ENCODE measurements at places on chromosomes 4 and X.

DNA sequence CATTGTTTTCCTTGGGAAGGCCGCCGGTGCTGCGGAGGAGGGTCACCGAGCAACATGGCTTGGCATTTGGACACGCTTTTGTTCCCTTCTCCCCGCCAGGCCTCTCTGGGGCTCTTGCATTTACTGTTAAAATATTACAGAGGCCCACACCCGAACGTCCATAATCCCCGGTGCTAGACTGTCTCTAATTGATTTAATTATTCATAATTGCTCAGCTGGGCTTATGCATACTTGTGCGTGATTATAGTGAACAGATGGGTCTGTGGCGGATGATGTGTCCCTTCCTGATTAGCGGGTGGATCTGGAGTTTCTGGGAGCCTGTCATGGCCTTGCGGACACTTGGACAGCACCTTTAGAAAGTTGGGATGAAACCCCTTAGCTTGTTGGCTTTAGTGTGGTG is 100.2 kb upstream of the MSX1 start:
- no peak for DNase-seq

DNA sequence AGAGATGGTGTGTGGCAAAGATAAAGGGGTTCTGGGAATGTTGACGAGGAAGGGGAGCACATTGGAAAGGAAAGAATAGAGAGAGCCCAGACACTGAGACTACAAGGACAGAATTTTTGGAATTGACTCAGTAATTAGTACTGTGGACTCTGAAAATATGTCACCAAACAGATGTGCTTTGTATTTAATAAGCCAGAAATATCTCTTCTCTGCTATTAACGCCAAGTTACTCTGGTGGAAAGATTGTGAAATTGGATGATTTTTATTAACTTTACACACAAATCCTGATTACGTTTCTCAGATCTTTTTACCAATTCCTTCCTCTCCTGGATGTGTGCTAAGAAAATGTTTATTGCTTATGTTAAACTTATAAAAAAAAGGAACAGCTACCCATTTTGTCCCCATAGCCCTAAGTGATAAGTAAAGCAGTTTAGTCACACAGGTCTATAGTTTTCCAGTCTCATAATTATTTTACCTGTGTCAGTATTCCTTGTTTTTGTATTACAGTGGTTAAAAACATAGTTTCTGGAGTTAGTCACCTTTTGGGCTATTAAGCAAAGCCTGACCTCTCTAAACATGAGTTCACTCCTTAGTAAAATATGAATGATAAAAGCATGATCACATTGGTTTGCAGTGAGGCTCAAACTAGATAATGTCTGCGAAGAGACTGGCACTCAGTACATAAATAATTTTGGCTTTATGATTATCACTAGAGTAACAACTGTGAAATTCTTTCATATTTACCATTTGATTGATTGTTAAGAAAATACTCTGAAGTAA is 1068.3 kb downstream of the STIM2 start:
- DNase-seq: no peak

DNA sequence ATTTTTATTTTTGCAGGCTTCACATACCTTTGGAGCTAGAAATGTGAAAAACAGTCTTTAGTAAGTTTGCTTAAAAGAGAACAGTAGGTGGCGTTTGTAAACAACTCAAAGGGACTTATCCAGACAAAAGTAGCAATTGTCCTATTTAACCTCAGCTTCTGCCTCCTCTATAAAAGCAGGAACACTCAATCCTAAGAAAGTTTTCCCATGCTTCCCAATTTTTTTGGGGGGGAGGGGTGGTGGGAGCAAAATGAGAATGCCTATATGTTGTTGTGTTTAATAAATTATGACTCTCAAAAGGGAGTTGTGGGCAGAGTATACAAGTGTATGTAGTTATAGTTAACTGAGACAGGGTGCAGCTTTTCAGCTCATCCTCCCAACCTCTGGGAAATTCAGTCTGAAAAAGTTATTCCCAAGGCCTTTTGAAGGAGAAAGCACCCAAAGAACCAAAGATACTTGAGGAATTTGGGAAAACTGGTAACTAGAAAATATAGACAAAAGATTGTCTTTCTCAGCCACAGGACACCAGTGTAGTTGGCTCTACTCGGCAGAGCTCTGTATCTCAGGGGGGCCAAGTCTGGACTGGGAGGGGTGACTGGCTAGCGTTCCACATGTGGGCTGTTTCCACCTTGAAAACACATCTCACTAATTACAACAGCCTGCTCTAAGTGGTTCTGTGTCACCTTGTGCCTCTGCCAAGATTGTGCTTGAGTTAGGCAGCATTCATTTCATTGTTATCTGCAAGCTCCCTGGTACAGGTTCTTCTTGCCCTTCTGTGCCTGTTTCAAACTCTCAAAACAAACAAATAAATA is 2.8 kb downstream of the SFRP2 start:
- DNase-seq: no peak

DNA sequence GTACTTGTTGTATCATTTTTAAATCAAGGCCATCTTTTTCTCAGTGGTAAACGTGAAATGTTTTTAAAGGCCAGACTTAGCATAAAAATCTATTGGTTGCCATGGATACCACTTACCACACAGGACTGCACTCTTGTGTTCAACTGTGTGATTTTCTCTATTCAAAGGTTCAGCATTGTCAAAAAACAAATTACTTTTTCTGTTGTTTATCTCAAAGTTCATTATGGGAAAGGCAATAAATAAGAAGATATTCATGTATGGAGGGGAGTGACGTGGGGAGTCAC is 231.0 kb upstream of the GATB start:
- no peak for DNase-seq

GRCh38 chr4:147693218-147693617 is 9.3 kb upstream of the PRMT9 start:
- DNase-seq: no peak

- no peak for DNase-seq
These were observed 319.6 kb downstream of the PTTG2 start for GRCh38 chr4:38279650-38280322.

- DNase-seq: no peak
These were observed 1006.3 kb upstream of the AGA start for GRCh38 chr4:178448372-178449035.

- DNase-seq: no peak
These were observed 75.5 kb downstream of the GALNT7 start for GRCh38 chr4:173243917-173244658.

DNA sequence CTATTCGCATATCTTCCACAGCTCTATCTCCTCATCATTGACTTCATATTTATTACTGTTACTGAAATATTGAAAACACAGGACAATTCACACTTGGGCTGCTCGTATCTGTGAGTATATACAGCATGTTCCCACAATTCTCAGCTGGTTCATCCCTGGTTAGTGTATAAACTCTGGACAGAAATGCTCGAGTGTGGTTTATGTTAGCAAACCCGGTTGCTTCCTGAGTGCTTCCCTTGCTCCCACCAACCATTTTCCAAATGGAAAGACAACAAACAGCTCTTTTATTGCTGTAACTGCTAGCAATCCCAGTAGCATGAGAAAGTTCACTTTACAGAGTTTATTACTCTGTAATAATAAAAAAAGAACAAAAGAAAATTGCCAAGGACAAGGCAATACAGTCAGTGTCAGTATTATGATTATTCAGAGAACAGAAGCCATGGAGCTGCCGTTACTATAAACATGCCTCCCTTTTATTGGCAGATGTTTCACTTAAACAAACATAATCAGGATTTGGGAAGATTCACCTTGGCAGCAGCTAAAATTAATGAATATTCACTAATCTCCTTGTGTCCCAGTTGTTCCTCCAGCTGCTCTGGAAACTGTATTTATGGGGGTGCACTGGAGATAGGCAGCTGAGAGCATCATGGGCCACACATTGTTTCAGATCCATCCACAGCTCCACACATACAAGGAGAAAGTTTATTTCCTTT is 134.1 kb upstream of the GUCY1A1 start:
- no peak for DNase-seq

- DNase-seq: no peak
These were observed 25.7 kb downstream of the CCKAR start for GRCh38 chr4:26464420-26465095.

DNA sequence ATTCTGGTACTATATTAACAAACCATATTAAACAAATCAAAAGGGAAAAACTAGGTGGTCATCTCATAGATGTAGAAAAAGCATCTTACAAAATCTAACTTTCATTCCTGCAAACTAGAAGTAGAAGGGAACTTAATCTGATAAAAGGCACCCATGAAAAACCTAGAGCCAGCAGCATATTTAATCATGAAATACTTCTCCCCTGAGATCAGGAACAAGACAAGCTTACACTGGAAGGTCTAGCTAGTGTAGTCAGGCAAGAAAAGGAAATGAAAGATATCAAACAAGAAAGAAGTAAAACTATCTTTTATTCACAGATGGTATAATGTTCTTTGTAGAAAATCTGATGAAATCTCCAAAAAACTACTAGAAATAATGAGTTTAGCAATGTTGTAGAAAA is 41.2 kb downstream of the ATP10D start:
- DNase-seq: no peak

DNA sequence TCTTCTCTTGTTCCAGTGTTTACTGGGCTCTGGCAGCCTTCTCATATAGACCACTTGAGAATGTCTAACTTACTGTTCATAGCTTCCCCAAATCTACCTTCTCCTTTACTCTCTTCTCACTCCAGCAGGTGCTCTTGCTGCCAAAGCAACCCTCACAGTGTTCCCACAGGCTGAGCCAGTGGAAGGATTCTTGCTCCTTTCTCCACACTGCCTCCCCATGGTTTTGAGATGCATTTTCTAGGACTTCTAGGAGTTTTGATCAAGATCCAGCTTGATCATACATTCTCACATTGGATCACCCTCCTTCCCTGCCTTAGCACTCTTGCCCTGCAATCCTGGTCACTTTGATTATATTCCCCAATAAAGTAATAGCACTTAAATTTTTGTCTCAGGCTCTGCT is 230.8 kb downstream of the TMEM47 start:
- DNase-seq: no peak

GRCh38 chr4:175309041-175309440 is 390.9 kb downstream of the ADAM29 start:
- DNase-seq: no peak

DNA sequence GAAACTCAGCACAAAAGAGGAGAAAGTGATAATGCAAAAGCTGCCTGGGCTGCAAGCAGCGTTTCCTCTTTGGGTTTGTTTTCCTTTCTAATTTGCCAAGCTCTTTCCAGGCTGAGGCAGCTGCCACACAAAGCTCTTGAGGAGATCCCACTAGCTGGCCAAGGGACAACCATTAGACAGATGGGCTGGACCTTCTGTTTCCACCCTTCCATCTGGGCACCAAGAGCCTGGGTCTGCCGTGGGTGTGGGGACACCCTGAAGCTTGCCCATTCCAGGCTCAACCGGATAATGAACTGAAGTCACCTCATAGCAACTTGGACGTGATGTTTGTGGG is 194.6 kb upstream of the C1QTNF7 start:
- no peak for DNase-seq

DNA sequence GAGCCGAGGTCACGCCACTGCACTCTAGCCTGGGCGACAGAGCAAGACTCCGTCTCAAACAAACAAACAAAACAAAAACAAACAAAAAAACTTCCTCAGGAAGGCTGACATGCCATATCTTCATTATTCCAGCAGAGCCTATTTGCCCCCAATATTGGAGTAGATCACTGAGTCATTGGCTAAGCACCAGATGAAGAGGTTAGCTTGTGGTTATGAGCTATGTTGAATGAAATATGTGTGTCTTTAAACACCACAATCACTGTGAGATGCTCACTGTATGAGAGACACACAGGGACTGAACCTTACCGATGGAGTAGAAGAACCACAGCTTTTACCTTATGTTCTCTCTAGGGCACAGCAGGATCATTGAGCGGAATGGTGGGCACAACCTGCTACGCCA is 122.1 kb upstream of the EOLA2 start:
- no peak for DNase-seq

DNA sequence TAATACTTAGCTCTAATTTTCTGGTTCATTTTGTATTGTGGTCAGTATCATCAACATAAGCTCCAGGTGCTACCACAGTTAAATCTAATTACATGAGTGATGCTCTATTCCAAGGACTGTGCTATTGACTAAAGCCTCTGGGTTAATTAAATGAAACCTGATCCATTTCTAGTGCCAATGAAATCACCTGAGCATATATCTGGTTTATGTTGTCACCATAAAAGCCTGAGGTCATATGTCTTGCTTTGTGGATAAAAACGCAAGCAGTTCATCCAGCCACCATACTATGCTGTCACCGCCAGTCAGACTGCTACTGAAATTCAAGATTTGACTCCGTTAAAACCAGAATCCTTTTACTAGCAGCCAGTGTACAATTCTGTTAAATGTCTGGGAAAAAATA is 64.2 kb upstream of the ZNF518B start:
- no peak for DNase-seq

DNA sequence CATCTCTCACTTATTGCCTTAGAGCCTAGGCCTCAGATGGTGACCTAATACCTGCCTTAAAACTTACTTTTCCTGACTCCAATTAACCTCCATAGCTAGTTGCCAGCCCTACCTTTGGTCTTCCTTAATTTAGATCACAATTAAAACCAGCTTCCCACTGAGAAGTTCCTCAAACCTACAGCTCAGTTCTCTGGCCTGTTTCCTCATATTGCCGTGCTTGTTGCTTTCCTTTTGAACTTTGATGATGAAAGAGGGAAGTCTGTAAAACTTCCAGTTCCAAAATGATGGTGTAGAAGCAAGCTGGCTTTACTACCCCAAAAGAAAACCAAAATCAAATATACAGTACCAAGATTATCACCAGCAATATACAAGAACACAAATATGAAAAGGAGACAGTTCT is 28.9 kb upstream of the CAMK2D start:
- no peak for DNase-seq

GRCh38 chrX:49103637-49104036 is 19.9 kb downstream of the GPKOW start:
- DNase-seq: no peak

- no peak for DNase-seq
These were observed 339.1 kb downstream of the PAPSS1 start for GRCh38 chr4:107380836-107381438.

DNA sequence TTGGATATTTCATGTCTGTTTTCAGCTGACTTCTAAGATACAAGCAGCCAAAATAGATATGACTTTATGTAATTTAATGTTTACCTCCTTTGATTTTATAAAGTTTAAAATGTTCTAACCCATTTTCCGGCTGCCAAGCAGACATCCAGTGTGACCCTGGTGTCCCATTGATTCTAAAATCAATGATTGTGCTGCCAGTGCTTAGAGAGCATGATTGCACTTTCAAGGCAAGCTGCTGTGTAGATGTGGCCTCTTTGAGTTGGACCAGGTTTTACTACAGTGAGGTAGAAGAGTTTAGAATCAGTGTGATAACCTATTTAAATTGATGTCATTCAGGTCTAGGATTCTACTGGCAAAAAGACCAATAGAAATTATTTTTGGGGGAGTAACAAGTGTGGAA is 730.9 kb downstream of the STPG2 start:
- DNase-seq: no peak
